ENCODE measurements at places on chromosomes 5 and 9.

DNA sequence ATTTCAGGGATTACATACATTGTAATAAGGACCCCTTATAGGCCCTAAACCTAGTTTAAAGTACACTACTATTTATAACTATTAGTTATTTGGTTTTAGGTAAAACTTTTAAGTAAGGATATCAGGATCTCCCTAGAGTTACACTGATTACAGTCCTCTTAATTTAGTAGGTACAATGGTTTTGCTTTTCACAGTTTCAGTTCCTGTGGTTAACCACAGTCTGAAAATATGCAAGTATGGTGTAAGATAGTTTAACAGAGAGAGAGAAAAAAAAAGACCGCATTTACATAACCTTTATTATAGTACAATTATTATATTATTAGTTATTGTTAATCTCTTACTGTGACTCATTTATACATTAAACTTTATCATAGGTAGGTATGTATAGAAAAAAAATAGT is 725.3 kb upstream of the PTPRD start:
- DNase-seq, result no peak

DNA sequence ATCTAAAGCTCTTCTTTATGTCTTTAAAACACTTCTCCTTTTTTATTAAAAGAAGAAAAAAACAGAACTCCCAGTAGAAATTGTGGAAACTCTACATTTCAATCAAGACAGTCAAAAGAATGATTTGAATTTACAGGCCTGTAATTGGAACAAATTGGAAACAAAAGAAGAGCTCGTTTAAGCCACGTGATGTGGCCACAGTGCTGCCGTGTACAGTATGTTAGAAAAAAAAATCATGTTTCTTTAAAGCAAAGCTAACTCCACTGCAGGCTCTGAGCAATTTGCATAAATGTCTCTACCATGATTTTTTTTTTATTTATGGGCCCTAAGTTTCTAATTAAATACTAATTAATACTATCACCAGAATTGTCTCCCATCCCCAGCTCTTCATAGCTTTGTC is 325.6 kb downstream of the ZSWIM6 start:
- no peak for DNase-seq

- DNase-seq, result no peak
Observed at GRCh38 chr5:32004404-32004803, 169.7 kb downstream of the GOLPH3 start.

DNA sequence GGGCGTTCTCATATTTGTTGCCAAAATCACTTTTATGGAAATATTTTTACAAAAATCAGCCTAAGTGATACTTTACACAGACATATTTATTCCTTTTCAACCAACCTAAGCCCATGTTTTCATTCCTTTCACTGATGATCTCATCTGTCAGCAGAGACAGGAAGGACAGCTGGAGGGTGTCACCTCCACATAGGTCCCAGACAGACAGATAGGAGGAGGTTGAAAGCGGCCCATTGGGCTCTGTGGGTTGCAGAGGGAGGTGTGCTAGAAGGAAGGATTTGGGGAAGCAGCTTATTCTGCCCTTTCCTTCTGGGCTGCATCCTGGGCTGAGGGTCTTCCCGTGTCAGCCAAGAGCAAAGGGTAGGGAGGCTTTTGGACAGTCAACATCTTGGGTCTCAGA is 26.0 kb upstream of the SEMA4D start:
- no peak for DNase-seq

DNA sequence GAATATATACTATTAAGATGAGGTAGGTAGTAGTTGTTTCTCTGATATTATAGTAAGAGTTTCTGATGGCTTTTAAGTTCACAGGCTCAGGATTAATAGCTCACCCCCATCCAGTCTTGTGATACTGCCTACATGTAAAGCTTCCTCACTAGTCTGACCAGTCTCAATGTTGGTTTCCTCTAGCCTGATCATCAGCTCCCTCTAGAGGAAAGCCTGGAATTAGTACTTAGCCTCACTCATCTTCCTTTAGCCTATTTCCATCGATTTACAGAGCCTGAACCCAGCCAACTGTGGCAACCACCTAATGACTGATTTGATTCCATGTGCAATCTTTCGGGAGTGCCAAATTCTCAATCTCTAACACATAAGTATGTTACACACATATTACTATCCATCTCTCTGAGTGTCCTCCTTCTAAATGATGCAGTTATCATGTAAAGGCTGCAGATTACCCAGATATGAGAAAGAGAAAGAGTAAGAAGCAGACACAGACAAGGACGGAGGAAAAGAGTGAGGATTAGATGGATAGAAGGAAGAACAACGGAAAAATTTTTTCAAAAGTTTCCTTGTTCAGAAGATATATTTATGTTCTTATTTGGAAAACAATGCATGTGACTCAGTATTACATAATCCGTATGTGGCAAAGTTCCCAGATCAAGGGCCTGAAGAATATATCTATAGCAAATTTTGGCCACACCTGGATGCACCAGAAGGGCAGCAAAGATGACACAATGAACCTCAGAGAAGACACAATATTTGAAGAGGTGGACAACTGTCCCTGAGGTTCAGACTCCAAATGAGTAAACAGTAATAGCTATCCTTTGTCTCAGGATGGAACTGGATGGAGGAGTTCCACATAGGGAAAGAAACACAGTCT is 333.7 kb downstream of the ELAVL2 start:
- no peak for DNase-seq

DNA sequence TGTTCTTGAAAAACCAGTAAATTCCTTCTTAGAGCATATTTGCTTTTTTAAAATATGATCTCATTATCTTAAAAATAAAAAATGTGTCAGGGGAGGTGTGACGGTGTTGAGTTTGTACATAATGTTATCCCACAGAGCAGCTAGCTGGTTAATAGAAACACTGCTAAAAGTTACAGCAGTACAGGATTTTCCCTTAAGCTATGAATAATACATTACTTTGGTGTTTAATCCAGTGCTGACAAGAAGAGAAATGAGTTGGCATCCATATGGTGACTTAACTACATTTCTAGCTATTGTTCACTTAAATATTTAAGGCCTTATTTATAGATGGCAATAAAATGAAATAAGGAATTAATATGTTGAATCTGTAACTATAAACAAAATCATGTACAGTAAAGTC is 883.1 kb downstream of the CDH18 start:
- DNase-seq, result no peak

DNA sequence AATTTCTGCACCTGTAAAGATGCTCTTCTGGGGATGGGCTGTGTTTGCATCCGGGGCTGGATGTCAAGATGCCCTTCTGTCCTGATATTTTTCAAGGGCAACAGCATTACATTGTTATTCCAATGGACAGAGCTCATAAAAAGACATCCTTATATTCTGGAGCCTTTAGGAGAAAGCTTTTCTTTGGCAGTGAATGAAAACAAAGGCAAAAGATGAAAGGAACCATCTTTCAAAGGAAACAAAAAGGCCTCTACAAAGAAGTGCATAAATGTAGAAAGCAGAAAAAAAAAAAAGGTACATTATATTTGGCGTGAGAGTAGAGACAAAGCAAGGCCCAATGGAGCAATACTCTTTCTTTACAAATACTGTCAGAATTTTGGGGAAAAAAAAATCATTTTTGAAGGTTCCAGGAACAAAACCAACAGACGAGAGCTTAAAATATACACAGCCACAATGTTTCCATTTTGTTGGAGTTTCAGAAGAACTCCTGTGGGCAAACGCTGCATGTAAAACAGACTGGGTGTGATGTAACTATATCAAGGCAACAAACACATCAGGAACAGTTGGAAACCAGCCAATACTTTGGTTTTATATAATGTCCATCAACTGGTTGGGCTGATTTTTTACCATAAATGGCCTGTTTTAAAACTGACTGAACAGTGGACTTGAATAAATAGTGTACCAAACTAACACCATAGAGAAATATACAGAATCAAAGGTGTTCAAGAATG is 885.6 kb upstream of the DMAC1 start:
- DNase-seq, result no peak

- DNase-seq, result no peak
Observed at GRCh38 chr5:132044207-132044606, 16.2 kb upstream of the IL3 start.

GRCh38 chr9:87547671-87548081 is 50.0 kb downstream of the DAPK1 start:
- peak; percentile 52 for DNase-seq

GRCh38 chr9:121748727-121749423 is 97.4 kb downstream of the DAB2IP start:
- DNase-seq, result no peak

- DNase-seq, result no peak
Observed at GRCh38 chr5:141223112-141223783, at the start of gene PCDHB14. Gene PCDHB14, plus strand, starts transcription at chr5:141223343. Its CDS starts 163 bp downstream, at chr5:141223506.

GRCh38 chr9:137632230-137633161 is 13.7 kb downstream of the EHMT1 start:
- DNase-seq, result no peak

DNA sequence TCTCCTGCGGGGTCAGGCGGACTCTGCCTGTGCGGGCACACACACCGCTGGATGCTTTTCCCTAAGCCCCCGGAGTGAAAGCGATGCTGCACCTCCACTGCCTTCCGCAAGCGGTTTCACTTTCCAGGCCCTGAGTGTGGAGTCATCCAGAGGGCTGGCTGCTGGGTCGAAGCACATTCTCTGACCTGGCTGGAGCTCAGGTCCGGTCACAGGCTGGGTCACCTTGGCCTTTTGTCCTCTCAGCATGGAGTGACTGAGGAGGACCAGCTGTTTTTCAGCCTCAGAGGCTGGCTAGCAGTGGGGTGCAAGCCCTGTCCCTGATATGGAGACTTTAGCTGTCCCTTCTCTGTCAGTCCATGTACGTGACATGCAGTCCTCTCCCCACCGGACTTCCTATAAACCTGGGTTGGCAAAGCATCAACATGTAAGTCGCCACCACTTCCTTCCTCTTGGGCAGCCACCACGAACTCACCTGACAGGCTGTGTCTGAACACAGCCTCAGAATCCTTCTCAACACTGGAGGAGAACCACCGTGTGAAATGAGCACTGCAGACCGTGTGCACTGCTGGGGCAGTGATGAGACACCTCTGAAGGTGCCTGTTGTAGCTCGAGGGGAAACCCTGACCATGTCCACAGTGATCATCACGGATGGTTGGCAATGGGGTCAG is 51.3 kb downstream of the GADD45G start:
- DNase-seq, result no peak

GRCh38 chr9:128142596-128142995 is 6.7 kb upstream of the LCN2 start:
- DNase-seq, result no peak

DNA sequence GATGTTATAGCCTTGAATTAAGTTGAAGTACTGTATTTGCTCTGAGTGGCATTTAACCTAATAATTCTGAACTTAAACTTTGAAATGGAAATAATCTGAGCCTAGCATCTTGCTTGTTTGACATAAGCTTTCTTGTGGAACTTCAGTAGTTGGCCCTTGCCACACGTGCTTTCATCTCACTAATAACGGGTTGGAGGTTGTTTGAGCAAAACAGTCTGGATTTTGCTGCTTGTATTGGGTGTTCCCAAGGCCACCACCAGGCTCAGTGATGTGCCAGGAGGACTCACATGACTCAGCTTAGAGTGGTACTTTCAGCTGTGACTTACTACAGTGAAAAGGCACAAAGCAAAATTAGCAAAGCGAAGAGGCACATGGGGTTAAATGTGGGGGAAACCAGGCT is 35.7 kb downstream of the SECISBP2 start:
- no peak for DNase-seq

DNA sequence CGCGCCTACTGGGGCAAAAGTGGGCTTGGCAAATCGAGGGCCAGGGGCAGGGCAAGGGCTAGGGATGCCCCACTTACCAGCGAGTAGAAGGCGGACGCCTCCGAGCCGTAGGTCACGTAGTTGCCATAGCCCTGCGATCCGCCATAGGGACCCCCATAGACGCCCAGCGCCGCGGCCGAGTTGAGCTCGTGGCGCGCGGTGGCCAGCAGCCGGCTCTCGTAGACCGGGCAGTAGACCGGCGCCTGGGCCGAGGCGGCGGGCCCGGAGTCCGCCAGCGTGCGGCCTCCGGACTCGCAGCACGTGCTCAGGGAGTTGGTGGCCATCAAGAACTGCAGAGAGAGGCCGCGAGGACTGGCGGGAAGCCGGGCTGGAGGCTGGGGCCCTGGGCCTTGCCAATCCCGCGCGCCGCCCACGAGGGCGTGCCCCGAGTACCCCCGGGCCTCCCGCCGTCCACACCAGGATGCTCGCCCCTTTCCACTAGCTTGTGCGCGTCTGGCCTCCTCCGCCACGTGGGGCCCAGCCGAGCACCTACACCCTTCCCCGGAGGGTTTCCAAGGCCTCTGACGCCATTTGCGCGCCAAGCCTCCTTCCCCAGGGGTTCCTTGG is 891 bp downstream of the IRX4 start:
- DNase-seq, result no peak

- DNase-seq, result no peak
Observed at GRCh38 chr5:81854915-81855314, 104.0 kb upstream of the SSBP2 start.

GRCh38 chr5:118789366-118789765 is 199.0 kb downstream of the DTWD2 start:
- DNase-seq, result no peak

GRCh38 chr9:131038256-131039128 is 29.5 kb downstream of the LAMC3 start:
- no peak for DNase-seq

DNA sequence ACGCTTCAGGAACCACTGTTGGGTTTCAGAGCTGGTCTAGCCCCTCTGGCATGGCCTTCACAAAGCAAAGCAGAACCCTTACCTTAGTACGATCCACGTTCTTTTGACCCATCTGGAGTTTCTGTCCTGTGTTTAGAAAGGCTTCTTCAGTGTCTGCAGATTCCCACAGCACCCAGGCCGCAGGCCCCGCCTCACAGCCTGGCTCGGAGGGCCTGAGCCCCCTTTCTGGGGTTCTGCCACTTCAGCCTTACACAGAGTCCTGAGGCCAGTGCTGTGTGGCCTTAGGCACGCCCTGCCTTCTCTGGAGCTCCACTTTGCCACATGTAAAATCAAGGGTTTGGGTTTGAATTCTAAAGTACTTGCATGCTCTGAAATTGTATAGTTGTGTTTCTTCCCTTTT is 31.6 kb upstream of the PRDM12 start:
- DNase-seq, result no peak

- no peak for DNase-seq
Observed at GRCh38 chr5:61115968-61116367, 46.3 kb downstream of the SMIM15 start.

DNA sequence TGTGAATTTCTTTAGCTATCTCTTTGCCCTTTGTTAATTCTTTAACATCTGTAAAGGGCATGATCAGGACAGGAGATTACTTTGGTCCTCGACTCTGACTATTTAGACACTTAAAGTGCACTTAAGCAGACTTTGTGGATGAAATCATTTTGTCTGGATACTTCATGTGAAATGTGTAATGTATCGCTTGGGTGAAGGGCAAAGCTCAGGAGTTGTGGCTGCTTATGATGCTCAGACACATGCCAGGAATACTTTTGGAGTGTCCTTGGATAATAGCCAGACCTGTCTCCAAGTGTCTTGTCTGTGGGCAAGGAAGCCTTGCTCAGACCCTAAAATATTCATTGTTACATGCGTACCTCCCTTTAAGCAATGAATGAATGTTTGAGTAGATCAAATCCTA is 87.8 kb downstream of the RAI14 start:
- peak; percentile 78 for DNase-seq

DNA sequence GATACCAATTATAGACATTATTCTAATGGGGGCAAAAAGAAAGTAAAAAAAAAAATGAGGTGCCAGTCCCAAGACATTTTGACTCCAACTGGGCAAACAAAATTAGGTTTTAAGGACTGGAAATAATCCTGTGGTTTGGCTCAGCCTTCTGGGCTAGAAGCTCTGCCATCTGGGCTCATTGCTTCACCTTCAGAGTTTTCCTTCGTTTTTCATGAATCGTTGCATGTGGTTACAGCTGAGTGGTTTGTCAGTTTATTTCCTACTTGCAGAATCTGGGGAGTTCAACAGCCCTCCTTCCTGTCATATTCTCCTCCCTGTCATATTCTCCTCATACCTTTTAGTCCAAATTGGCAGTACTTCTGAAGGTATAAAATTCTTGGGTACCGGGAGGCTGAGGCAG is 12.0 kb downstream of the UGT3A2 start:
- DNase-seq, result no peak

Data from kidney epithelial cell (primary cell).